ENCODE measurements at places on chromosomes 16 and 17.

GRCh38 chr17:33987162-33987561 lies 267.9 kb upstream of the CCL2 start:
- no peak for DNase-seq

- DNase-seq, result no peak
Measured at GRCh38 chr16:57824888-57825287, 22.6 kb upstream of the KIFC3 start.

DNA sequence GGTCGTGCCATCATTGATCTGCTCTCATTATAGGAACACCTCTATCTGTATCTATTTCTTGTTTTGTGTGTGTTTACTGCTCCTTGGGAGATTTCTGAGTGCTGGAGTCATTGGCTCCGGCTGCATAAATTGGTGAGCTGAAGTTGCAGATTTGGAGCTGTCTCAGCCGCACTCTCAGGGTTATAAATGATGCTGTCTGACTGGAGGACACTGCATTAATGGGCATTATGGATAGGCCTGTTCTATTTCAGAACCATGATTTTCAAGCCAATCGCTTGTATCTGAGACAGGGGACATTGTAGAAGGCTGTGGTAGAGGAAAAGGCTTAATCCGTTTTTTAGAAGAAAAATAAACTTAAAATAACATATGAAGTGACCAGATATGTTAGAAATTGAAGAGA lies 126.4 kb upstream of the KIF2B start:
- DNase-seq, result no peak

- DNase-seq, result no peak
Measured at GRCh38 chr17:69581061-69581961, 166.8 kb downstream of the MAP2K6 start.

DNA sequence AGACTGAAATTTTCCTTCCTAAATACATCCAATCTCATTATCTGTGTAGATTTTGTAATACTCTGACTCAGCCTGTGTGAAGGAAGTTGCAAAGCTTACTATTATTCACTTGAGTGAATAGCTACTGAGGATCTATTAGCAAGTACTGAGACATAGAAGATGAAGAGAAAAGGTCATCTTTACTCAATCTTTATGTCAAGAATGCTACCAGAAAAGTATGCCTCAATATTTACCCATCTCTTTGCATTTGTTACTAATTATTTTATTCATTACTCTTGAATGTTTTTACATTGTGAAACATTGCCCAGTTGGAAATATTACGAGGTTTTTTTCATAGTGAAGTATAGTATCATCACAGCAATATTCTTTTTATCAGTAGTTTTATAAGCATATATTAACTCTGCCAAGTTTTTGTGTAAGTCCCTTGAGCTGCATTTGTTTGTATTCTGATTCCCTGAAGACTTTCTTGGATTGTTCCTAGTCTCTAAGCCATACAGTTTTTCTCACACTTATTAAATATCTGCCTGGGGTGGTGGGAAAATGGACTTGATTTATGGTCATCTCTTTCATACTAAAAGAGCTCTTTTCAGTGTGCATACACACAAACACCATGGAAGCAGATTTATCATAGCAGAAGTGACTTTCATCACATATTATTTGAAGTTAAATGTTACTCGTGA lies 110.4 kb downstream of the MRTFB start:
- DNase-seq, result peak; percentile 19

DNA sequence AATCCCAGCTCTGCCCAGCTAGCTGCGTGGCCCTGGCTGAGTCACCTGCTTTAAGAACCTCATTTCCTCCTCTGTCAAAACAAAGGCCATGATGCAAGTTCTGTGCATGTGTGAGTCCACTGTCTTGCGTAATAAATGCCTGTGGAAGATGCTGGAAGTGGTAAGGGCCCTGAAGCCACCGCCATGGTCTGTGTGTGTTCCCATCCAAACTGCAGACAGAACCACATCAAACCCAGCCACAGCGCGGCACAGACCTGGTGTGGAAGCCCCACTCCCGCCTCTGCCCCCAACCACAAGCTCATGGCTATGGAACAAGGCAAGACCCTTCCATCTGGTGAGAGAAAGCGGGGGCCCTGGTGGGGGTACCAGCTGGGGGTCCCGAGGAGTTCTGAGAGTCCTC lies 26.0 kb downstream of the NECAB2 start:
- peak; percentile 86 for DNase-seq

DNA sequence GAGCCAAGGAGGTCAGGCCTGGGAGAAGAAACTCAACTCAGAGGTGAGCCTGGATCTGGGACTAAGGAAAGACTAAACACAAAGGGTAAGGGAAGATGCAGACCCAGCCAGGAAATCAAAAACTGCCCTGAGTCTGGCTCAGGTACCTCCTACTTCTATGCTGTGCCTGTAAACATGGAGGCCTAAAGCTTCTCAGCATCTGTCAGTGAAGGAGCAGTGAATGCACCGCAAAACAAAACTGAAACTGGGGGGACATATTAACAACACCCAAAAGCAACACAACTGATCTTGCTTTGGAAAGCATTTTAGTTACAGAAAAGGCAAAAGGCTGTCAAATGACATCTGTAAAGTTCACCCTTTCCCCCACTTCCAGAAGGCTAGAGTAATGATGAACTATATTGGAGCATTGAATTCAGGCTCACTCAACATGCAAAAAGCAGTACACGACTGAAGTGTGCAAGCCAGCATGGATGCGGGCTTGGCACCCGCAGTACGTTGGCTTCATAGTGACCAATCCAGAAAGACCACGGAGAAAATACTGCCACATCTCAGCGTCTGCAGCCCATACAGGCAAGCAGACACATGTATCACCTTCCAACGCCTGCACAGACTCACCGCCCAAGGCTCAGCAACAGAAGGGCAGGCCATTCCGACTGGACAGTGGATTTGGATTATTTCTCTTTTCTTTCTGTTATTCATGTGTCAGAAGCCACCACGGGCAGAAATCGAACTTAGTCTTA lies 3.8 kb downstream of the TBC1D16 start:
- no peak for DNase-seq

- peak; percentile 49 for DNase-seq
Measured at GRCh38 chr17:60506312-60506711, 19.7 kb downstream of the APPBP2 start.

DNA sequence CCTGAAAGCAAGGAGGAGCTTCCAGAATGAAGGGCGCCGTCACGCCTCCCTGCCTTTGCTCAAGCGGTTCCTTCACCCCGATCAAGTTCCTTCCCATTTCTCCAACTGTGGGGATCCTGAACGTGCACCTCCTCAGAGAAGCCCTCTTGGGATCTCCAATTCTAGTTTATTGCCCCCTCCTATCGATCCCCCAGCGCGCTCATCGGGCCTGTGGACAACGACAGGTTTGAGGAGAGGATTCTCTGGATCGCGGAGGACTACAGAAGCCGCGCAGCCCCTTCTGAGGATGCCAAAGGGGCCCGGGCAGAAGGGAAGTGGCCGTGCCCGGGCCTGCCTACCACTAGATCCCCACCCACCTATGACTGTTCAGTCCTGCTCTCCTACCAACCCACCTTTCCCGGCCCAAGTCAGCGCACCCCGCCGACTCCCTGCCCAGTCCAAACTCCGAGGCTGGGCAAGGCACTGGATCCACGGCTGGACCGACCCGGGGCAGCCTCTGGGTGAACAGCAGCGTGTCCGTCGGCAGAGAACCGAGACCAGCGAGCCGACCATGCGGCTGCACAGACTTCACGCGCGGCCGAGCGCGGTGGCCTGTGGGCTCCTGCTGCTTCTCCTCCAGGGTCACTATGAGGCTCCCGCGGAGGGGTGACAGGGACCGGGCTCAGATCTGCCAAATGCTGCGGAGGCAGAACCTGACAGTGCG lies 12.8 kb upstream of the CES3 start:
- no peak for DNase-seq

- no peak for DNase-seq
Measured at GRCh38 chr17:19641687-19642372, 6.7 kb upstream of the ALDH3A2 start.

DNA sequence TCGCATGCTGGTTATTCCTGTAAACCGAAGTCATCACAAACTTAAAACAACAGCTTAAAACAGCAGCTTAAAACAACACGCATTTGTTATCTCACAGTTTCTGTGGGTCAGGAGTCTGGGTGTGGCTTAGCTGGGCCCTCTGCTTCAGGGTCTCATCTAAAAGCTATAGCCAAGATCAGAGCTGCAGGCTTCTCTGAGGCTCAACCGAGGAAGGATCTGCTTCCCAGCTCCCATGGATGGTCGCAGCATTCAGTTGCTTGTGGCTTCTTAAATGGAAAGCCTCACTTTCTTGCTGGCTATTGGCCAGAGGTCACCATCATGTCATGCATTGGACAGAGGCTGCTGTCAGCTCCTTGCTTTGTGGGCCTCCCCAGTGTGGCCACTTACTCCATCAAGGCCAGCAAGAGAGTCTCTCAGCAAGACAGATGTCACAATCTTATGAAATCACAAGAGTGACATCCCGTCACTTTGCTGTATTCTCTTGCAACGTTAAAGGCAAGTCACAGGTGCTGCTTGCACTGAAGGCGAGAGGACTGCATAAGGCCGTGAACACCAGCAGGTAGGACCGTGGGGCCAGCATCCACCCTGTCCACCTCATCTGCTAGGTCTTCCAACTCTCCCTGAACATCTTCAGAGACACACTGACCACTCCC lies 117.9 kb upstream of the TNRC6C start:
- DNase-seq, result no peak

GRCh38 chr17:72560303-72561247 lies 439.8 kb downstream of the SOX9 start:
- peak; percentile 83 for DNase-seq

GRCh38 chr17:10327640-10328039 lies 45.2 kb downstream of the MYH13 start:
- peak; percentile 66 for DNase-seq

DNA sequence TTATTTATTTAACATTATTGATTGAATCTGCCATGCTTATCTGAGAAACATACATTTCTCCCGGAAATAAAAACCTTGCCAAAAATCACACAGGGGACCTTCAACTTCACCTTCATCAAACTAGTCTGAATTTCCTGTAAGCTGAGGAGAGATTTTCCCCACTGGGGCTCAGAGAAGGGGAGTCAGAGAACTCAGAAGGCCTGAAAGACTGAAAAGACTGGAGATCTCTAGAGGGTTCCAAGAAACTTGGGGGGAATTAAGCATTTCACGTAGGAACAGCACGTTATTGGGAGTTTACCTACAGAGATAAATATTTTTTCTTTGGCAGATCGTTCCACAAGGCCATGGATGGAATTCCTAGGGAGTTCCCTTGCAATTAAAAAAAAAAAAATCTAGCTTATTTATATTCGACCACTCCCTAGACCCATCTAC lies 528 bp upstream of the NOL11 start:
- DNase-seq, result no peak

- no peak for DNase-seq
Measured at GRCh38 chr16:1950559-1950958, 3.9 kb downstream of the RPL3L start.

GRCh38 chr16:64864232-64864809 lies 257.5 kb downstream of the CDH11 start:
- peak; percentile 67 for DNase-seq

- no peak for DNase-seq
Measured at GRCh38 chr16:49940464-49941224, 84.4 kb upstream of the CNEP1R1 start.

GRCh38 chr16:65782611-65783600 lies 583.6 kb upstream of the CDH5 start:
- peak; percentile 59 for DNase-seq

- DNase-seq, result no peak
Measured at GRCh38 chr17:36777118-36777517, 160.2 kb upstream of the LHX1 start.

DNA sequence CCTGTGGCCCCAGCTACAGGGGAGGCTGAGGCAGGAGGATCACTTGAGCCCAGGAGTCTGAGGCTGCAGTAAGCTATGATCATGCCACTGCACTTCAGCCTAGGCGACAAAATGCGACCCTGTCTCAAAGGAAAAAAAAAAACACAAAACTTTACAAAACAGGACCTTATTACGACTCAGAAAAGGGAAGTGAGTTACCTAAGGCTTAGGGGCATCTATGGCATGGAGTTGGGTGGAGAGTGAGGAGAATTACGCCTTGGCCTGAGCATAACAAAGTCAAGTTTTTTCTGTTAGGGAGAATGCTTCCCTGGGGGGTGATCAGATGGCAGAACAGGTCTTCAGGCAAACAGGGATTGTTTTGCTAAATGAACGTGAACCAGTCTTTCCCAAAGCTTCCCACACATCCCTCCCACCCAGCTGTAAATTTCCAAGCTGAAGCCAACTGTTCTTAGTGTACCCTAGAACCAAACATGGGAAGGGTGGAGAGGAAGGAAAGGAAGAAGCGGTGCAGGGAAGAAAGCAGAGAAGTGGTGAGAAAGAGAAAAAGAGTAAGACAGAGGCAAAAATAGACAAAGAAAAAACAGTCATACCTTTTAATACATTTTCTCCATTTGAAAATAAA lies 24.6 kb upstream of the TNRC6C start:
- DNase-seq, result no peak

DNA sequence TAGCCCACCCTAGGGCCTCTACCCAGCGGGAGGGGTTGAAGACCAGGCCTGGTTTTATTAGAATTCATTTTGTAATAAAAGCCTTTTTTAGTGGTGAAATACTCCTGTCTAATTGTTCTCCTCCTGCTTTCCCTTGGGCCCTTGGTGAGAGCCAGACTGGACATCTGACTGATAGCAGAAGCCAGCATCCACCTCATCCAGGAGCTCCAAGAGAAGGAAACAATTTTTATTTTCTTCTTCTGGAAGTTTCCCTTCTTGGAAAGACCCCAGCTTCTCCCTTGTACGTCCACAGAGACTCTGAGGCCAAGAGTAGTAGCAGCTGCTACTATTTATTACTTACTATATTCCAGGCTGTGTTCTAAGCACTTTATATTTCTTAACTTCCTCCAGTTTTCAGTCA lies 4.0 kb upstream of the PHKG2 start:
- no peak for DNase-seq

DNA sequence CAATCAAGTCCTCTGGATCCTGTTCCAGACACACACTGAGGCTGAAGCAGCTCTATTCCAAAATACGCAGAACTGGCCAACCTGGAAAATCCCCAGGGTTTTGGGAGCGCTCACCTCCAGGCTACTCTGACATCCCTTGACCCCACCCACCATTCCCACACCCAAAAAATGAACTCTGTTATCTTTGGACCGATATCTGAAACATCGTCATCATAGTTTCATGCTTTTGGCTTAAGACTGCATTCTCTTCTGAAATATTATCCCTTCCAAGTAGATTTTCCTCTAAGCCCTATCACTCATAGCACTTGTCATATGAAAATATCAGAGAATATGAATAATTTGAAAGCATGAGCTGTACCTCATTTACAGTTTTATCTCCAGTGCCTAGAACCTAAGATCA lies 34.7 kb downstream of the VAT1L start:
- DNase-seq, result no peak

GRCh38 chr16:48659940-48660339 lies 50.0 kb upstream of the N4BP1 start:
- no peak for DNase-seq
